ENCODE measurements at places on chromosomes 12 and 14. TPM values are rescaled to one million over a fixed set of nuclear protein-coding genes. Genes with fewer than 3 reads are reported as not detected.

DNA sequence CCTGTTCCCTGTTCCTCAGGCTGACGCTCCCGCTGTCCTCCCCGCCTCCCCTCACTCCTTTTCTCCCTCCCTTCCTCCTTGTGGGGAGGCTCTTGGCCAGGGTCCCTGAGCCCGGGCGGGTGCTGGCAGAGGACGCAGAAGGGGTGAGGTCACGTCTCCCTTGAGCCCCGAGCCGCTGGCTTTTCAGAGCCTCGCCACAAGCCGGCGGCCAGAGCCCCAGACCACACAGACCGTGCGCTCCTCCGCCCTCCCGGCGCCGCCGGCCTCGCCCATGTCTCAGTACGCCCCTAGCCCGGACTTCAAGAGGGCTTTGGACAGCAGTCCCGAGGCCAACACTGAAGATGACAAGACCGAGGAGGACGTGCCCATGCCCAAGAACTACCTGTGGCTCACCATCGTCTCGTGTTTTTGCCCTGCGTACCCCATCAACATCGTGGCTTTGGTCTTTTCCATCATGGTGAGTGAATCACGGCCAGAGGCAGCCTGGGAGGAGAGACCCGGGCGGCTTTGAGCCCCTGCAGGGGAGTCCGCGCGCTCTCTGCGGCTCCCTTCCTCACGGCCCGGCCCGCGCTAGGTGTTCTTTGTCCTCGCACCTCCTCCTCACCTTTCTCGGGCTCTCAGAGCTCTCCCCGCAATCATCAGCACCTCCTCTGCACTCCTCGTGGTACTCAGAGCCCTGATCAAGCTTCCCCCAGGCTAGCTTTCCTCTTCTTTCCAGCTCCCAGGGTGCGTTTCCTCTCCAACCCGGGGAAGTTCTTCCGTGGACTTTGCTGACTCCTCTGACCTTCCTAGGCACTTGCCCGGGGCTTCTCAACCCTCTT is at the start of gene TMEM233:
Gene TMEM233 (plus strand): TSS at position 197 of the 821 bp plus-strand sequence. CDS start 75 bp downstream, at position 272.
- no peak for DNase-seq

GRCh38 chr12:124939079-124939420 is 24.6 kb upstream of the UBC start:
- DNase-seq = no peak

GRCh38 chr12:92810370-92810769 is 107.6 kb downstream of the PLEKHG7 start:
- DNase-seq = no peak

- DNase-seq = no peak
These were observed 11.6 kb downstream of the POMT2 start for GRCh38 chr14:77309131-77309530.

GRCh38 chr12:8722286-8722800 is 24.6 kb downstream of the RIMKLB start:
- DNase-seq = no peak

GRCh38 chr14:58805605-58806409 is 168.0 kb downstream of the DACT1 start:
- DNase-seq = no peak

DNA sequence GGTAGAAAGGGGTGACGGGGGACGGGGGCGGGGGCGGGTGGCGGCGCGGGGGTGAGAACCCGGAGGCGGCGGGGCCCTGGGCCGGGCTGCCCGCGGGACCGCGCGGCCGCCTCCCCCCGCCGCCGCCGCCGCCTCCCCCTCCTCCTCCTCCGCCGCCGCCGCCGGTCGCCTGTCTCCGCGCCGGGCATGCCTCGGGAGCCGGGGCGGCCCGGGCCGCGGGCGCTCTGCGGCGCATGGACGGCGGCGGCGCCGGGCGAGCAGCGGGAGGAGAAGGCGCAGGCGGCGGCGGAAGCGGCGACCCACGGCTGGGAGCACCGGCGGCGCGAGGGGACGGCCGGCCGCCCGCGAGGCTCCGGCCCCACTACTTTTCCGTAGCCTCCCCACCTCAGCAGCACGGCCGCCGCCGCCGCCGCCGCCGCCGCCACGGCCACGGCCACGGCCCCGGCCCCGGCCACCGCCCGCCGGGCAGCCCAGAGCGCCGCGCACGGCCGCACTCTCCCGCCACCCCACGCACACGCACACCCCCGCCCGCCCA is at the start of gene NPAS3:
Gene NPAS3 (plus strand): TSS at position 161 of the 535 bp plus-strand sequence.
- DNase-seq = no peak

DNA sequence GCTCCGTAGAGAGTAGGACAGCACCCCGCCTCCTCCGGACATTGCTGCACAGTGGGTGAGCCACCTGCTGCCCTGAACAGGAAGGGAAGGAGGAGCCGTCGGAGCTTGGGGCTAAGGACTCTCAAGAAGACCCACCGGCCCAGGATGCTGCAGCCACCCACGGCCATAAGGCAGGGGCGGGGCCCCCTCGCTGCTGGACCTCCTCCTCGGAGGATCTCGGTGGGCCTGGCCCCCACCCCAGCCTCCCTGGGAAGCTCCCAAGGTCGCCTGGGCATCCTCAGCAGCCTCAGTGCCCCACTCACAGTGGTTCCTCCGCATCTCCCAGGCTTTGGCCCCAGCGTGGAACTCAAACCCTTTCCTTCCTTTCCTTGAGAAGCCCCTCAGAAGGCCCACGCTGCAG is 68.6 kb upstream of the DIO3 start:
- no peak for DNase-seq

DNA sequence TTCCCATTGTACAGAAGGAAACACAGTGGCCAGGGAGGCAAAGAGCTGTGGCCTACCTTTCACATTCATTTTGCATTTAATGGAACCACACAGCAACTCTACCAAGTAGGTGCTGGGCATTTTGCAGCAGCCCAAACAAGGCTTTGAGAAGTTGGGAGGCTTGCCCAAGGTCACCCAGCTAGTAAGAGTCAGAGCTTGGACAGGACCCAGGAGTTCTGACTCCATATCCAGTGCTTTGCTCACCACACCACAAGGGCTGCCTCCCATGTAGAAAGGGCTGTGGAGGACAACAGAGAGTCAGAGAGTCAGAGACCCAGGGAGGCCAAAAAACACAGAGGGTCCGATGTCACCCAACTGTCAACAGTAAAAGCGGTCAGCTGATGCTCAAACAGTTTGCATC is 400.2 kb downstream of the BCL11B start:
- DNase-seq = no peak

GRCh38 chr12:18139989-18140596 is 50.1 kb upstream of the RERGL start:
- DNase-seq = no peak

DNA sequence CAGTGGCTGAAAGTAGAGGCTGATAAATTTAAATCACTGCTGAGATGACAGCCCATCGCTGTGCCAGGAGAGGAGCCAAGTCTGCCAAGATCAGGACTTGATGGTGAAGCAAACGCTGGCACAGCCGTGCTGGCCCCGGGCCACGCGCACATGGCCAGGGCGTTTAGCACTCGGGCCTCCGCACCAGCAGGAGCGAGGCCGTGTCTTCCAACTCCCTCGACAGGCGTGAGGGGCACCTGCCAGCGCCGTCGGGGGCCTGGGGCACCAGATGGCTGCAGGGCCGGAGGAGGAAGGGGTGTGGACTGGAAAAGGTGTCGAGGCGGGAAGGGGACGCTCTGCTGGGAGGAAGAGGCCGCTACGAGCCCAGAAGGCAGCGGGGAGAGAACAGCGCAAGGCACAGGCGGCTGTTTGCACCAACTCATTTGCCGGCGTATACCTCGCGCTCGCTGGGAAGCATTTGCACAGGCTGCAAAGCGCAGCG is 29.5 kb downstream of the RIMBP2 start:
- peak; percentile 52 for DNase-seq

DNA sequence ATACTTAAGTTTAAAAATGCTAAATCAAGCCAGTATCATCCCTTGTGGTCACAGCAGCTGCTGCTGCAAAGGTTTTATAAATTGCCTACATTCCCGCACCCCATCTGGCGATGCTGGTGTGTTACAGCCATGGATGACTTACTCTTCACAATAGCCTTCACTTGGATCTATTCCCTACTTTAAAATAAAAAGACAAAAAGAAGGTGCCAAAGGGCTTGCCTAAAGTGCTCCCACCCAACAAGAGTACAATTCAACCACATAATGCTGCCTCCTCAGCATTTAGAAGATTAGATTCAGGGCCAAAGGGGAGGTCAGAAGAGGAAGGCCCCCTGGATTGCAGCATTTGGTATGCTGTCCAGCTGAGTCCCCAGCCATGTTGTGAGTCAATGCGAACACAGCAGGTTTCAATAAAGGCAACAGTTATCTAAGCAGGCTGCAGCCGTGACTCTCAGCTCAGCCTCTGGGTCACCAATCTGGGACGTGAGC is 176.1 kb downstream of the DAD1 start:
- no peak for DNase-seq

DNA sequence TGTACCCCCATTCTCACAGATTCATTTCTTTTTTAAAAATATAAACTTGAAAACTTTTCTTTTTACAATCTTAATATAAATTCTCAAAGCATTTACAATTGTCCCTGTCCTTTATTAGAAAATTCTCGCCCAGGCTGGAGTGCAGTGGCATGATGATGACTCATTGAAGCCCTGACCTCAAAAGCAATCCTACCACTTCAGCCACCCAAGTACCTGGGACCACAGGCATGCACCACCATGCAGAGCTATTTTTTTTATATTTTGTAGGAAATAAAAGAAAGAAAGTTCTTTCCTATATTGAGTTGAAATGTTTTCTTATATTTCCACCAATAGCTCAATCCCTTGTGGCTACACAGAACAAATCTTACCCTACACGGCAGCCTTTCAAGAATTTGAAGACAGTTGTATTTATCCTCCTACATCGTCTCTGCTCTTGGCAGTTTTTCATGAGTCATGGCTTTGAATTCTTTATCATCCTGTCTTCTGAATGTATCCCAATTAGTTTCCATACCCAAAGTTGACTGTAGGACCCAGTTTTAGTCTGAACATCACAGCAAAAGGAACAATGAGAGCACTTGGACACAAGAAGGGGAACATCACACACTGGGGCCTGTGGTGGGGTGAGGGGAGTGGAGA is 52.4 kb downstream of the SYT1 start:
- DNase-seq = no peak

GRCh38 chr14:75205591-75205990 is 29.2 kb upstream of the TMED10 start:
- DNase-seq = no peak

- DNase-seq = no peak
These were observed 1002.3 kb downstream of the FLRT2 start for GRCh38 chr14:86532219-86532618.

- DNase-seq = no peak
These were observed 1.0 kb downstream of the ITPK1 start for GRCh38 chr14:93114713-93115068.

DNA sequence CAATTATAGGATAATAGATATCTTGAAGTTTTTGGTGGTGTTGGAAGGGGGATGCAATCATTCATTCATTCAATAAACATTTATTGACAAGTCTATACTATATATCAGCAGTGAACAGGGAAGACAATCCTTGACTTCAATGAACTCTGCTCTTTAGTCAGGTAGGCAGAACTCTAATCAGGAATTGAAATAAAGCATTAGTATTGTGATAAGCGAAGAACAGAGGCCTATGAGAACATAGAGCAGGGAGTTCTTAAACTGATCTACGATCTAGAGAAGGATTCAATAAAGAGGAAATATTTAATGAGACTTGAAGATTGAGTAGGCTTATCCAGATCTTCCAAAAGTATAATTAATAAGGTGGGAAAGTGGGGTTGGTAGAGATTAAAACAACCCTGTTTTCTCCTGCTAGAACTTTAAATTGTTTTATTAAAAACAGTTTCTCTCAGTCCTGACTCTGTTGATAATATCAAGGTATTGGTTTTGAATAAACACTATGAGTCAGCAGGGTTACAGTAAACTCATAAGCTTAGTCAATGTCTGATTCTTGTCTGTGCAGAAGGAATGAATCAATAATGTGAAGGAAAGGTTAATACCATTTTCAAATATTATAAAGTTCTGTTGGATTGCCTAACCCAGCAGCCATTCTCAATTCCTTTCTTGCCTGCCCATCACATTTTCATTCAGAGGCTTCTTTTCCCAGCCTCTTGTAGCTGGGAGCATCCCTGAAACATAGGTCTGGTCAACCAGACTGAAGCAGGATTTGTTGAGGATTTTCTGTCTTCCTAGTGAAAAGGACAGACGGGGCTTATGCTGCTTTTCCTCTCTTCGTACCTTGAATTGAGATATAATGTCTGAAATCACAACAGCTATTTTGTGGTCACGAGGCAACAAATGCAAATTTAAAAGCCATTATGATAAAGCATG is 38.9 kb upstream of the KTN1 start:
- no peak for DNase-seq

DNA sequence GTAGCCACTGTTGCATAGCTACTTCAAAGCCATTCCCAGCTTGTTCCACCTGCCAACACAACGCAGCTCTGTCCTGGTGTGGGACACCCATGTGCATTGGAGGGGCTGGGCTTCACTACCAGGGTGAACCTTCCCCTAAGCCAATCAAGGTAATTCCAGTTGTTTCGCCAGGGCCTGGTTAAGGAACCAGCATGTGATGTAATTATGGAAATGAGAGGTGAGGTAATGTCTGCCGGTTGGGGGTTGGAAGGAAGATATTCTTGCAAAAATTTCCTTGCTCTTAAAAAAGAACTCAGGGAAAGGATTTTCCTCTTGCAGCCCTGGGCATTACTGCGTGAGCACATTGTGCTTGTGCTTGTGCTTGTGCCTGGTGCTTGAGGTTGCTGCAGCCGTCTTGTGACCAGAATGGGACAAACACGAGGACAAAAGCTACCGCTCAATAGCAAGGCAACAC is 14.9 kb downstream of the TUBA1C start:
- no peak for DNase-seq

GRCh38 chr14:63174760-63175191 is 29.5 kb upstream of the RHOJ start:
- DNase-seq = no peak

DNA sequence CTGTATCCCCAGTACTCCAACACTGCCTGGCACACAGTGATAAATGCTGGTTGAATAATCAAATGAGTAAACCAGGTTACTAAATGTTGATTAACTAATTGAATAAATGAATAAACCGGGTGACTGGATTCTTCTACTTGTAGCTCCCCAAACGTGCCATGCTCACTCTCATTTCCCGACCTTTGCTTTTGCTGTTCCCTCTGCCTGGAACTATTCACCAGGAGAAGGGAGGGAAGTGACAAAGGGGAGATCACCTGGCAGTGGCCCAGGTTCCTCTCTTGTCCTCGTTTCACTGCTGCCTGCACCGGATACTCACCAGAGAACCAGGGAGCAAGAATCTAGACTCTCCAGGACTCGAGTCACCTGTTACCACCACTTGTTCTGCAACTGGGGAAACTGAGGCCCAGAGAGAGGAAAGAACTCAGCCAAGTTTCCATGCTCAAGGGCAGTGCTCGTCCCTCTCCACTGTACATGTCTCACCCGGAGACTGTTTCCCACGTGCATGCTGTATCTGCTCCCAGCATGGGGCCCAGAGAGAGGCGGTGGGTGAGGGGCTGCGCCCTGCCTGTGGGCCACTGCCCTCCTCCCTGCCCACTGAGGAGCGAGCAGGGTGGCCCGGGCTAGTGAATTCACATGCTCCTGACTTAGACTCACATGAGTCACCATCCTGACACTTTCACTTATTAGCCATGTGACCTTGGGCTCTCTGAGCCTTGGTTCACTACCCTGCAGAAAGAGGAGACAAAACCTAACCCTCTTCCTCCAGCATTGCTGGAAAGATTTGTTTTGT is 17.7 kb upstream of the POP5 start:
- DNase-seq = no peak

PRPF39 gene
- total RNA-seq = 65.8 TPM

MIPOL1 gene
- 29.9 TPM for total RNA-seq

NPAS3 gene
- total RNA-seq = 44.6 TPM

APAF1 gene
- 32.4 TPM for total RNA-seq

NPFF gene
- not detected for total RNA-seq

AMDHD1 gene
- 0.31 TPM for total RNA-seq

GZMB gene
- total RNA-seq = not detected

DIO2 gene
- total RNA-seq = 31.0 TPM

BBS10 gene
- 44.3 TPM for total RNA-seq

IL31 gene
- total RNA-seq = not detected

NRXN3 gene
- total RNA-seq = 35.6 TPM

RBP5 gene
- total RNA-seq = not detected

NANOG gene
- not detected for total RNA-seq

Data from occipital lobe (tissue), 3 donors.